Suppressor macrophage (primary cell): ENCODE measurements at places on chromosomes 11 and 22.

GRCh38 chr22:42745118-42745517, 24.4 kb upstream of the A4GALT start:
- no peak for DNase-seq

DNA sequence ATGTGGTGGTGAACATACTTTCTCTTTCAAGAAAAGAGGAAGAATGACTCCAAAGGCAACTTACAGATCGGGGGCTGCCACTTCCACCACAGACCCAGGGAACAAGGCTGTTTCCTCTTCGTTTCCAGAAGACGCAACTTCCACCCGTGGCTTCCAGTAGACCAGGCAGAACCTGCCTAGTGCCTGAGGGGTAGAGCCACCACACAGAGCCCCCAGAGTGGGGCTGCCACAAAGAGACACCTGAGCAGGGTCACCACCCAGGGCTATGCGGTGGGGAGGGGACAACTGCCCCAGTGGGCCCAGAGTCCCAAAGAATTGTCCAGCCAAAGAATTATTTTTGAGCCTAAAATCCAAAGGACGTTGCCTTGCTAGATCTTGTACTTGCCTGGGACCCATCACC, 16.7 kb upstream of the PHF21B start:
- DNase-seq = no peak

DNA sequence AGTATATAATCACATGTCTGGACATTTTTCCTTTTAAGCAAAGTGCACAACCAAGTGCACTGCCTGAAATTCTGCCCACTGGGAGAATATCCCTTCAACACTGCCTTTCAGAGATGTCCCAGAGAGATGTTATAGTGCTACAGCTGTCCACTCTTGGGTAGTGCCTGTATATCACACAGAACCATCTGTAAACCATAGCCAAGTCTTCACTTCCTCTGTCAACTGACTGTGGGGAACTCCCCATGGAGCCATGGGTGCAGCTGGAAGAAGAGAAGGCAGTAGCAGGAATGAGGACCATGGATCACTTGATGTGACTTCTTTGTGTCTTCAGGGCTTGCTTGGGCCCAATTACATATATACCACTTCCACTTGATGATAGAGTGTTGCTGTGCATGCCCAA, 44.6 kb upstream of the LIN7C start:
- DNase-seq = no peak

GRCh38 chr11:3995949-3996554, 98.5 kb upstream of the RRM1 start:
- peak; percentile 9 for DNase-seq

- DNase-seq = no peak
Measured at GRCh38 chr11:27678242-27678641, 22.0 kb downstream of the BDNF start.

DNA sequence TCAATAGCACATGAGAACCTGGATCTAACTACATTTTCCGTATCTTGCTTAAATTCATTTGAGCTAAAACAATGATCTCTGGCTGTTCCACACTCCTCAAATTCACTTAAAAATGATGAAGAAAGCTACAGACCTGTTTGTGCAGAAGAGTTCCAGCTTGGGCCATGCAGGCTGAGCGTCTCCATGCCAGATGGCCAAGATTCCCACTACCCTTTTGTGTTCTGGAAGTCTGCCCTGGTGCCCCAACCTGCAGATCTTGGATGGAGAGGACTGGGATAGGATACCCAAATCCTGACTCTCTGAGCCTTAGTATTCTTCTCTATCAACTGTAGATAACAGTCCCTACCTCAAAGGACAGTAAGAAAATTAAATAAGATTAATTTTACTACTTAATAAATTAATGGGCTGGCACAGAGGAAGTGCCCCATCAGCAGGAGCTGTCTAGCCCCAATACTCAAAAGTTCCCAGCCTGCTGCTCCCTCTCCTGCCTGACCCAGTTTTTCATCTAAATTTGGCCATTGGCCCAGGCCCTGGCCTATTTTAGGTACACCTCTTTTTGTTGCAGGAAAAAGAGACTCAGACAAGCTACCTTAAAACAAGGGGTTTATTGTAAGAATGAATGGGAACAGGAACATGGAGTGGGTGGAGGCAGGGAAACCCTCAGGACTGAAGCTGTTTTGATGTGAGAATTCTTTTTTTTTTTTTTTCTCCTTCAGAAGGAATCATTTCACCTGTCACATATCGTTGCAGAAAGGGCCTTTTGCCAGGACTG, 81.4 kb upstream of the GRK3 start:
- DNase-seq = no peak

GRCh38 chr22:19750507-19751490, 9.8 kb upstream of the TBX1 start:
- DNase-seq = no peak
